ENCODE measurements at places on chromosomes 3 and 15.

- no peak for DNase-seq
These were observed 46.8 kb downstream of the EOMES start for GRCh38 chr3:27675287-27675686.

DNA sequence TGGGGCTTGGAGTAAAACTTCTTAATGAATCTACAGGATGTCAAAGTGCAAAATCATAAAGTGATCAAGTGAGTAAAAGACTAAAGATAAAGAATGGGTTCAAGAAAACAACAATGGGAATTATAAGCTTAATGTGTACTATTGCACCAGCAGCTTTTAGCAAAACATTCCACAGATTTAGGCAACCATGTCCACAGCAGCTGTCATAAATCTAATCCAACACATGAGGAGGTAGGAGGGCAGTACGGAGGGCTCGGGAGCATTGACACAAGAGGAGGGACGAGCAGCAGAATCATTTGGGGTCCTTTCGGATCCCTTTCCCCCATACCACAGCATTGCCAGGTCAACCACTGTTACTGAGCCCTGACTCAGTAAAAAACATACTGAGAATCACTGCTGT, 464.3 kb upstream of the WNT5A start:
- DNase-seq = no peak

DNA sequence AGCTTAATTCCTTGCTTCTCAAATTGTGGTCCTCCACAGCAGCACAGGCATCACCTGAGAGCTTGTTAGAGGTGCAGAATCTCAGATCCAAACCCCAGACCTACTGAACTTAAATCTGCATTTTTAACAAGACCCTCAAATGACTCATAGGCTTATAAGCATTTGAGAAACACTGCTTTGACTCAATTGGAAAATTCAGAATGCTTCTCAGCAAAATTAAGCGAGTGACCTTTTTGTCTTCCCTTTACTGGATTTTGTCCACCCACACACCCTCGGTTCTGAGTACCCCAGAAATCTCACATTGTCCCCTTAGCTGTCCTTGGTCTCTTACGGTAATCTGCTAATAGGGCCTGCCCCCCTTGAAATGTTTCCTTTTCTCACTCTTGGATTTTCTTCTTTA, 17.9 kb downstream of the CD80 start:
- DNase-seq = no peak

DNA sequence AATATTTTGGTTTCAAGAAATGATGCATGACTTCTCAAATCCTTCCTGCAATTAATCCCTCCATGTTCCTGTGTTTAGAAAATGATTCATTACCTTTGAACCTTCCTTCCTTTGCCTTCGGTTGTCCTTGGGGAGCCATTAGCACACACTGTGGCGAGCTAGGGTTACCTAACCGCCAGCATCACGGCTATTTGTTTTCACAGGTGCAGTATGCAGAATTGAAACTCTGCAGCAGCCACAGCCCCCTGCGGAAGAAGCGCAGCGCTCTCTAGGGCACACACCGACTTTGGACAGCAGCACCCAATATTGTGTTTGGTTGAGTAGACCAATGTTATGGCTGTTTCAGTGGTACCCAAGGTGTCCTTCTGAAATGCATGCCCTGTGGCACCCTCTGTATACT, 247.4 kb downstream of the MCTP2 start:
- DNase-seq = no peak

DNA sequence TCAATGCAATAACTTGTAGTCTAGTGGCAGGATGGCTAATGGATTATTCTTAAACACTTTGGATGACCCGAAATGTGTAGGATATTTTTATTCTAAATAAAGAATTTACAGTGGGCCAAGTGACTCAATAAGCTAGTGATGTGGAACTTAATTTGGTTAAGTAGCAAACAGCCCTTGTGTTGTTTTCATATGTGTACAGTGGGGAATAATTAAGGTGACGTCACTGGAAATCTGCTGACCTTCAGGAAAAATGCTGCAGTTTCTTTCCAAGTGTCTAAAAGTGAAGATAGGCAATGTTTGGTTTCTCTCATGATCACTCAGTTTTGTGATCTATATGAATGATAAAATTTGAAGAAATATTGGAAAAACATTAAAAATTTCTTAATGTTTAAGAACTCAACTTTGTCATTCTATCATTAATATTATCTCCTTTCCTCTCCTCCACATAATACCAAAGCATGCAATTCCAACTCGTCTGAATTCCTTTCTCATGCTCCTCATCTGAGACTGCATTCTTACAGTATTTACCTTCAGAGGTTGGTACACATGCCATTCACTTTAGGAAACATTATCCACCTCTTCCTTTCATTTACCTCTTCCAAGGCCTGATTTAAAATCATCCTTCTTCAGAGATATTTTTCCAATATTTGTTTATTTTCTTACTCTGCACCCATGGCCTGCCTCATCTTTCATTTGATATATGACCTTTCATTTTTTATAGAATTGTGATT, 414.6 kb upstream of the ARPP21 start:
- DNase-seq = no peak

GRCh38 chr3:57939775-57940174, 68.4 kb upstream of the FLNB start:
- no peak for DNase-seq

GRCh38 chr3:3633761-3634160, 165.5 kb upstream of the LRRN1 start:
- DNase-seq = no peak

DNA sequence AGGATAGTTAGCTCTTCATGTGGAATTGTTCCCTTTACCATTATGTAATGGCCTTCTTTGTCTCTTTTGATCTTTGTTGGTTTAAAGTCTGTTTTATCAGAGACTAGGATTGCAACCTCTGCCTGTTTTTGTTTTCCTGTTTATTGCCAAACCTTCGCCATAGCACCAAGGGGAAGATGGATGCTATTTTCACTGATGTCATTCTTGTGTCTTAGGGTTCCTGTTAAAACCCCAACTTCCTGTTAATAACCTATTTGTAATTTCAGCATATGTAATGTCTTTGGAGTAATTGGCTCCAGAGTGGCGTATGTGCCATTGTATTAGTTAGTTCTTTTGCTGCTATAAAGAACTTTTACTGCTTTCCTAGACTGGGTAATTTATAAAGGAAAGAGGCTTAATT, 10.8 kb downstream of the SAMMSON start:
- DNase-seq = no peak

- no peak for DNase-seq
These were observed 324.7 kb upstream of the RARB start for GRCh38 chr3:25103391-25103790.

GRCh38 chr15:89586651-89587050, 11.4 kb downstream of the TICRR start:
- DNase-seq = no peak

DNA sequence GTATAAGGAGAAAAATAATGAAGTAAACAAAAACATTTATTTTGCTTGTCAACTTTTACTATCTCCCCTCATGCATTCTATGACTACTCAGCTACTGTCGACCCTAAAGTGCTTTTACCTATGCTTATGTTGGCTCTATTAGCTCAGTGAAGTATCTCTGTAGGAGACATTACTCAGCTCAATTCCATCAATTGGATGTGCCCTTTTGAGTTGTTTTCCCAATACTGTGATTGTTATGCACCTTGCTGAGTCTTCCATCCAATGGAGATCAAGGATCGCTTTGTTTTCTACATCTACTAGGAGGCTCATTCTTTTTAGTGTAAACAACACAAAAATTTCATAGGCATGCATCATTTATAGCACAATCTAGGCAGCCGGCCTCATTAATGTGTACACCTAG, 403.8 kb upstream of the ARL6 start:
- no peak for DNase-seq

DNA sequence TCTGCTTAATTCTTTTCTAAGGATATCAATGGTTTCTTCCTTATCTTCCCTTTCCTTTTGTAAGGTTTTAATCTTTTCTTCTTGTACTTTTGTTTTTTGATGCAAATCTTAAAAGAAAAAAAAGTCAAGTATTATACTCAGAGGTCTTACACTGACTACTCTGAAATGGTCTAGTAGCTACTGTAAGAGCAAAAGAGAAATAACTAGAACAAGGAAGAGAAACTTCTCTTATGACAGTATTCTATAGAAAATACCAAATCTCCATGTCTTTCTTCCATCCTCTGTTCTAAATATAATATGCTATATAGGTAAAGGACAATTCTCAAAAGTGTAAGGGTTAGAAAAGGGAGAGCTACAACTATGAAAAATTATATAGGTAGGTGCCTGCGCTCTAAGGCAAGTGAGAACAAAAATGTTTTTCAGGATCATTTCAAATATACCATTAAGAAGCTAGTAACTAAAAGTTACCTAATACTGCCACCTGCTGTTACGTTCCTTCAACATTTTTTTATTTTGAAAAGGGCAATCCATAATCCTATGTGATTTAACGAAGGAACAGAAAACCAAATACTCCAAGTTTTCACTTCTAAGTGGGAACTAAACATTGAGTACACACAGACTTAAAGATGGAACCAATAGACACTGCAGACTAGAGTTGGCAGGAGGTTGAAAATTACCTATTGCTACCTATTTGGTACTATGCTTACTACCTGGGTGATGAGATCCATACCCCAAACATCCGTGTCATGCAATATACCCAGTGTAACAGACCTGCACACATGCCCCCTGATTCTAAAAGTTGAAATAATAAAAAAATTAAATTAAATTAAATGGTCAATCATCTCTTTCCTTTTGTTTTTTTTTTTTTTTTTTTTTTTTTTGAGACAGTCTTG, 36.7 kb downstream of the CIP2A start:
- peak; percentile 27 for DNase-seq

- no peak for DNase-seq
These were observed 239.4 kb downstream of the ADAMTSL3 start for GRCh38 chr15:83893308-83893707.

GRCh38 chr15:87874896-87875711, 381.4 kb downstream of the NTRK3 start:
- DNase-seq = no peak

DNA sequence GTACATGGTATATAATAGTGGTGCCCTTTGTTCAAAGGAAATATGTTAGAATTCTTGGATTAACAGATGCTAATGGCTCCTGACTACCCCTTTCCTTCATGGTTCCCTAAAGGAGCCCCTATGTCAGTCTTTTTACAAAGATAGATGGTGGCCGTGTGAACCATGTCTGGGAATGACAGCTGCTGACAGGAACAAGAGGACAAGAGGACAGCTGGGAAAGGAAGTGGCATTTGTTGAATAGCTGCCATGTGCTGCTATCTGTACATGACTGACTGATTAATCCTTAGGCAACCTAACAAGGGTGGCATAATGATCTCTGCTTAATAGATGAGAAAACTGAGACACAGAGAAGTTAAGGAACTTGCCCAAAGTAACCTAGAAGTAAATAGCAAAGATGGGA, 321.7 kb downstream of the ZNF621 start:
- no peak for DNase-seq

GRCh38 chr3:157447026-157447694, 10.5 kb downstream of the PTX3 start:
- DNase-seq = no peak

DNA sequence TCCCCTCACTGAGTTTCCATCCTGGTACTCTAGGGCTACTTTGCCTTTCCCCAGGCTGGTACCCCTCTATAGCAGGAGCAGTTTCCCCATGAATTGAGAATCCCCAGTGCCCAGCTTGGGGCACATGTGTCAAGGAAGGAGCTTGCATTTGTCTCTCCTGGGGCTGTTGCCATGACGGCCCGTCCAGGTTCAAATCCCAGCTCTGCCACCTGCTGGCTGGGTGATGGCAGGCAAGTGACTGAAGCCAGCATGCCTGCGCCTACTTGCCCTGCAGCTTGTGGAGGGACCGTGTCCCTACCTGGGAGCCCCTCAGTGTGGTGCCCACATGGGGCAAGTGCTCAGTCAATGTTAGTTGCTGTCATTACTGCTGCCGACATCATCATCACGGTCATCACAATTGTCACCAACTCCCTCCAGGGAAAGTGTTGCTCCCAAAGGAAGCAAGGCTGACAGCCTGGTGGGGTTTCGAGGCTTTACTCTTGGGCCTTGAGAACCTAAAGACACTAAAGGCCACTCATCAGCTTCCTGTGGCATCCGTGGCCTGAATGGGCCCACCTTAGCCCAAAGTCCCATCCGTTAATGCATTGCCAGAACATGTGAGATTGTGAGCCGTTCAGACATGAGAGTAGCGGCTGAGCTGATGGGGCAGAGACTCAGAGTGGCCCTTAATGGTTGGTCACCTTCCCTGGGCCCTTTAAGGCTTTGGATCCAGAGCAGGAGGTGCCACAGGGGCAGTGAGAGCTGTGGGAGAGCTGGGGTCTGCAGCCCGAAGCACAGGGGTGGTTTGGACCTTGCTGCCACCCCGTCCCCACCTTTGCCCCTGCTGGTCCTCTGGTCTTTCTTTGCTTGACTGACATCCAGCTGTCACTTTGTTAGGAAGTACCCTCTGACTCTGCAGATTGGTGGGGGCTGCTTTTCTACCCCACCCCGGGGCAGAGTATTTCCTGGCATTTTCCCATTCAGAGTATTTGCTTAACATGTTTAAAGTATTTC, 144.4 kb downstream of the DNAJB8 start:
- peak; percentile 42 for DNase-seq

GRCh38 chr3:36132214-36132613, 248.1 kb upstream of the STAC start:
- no peak for DNase-seq

- no peak for DNase-seq
These were observed 67.5 kb downstream of the ARIH1 start for GRCh38 chr15:72541674-72542073.

DNA sequence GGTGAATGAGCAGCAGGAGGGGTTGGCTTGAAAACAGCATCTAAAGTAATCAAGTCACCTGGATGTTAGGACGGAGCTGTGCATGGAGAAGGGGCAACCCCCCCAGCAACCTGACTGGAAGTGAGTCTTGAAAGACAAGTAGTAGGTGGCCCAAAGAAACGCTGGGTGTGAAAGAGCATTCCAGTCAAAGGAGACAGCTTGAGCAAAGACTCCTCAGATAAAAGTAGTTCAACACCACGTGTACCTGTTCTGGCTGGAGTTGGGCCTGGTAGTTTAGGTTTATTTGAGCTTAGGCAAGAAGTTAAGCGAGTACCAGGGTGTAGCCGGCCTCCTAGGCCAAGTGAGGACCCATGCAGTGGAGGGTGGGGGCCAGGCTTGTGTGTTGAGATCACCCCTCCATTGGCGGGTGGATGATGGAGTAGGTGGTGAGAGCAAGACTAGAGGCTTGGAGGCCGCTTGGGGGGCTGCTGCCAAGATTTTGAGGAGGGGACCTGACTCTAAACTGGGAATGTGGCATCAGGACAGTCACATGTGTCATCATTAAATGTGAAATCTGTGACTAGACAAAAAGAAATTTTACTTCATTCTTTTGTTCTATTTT, 61.3 kb downstream of the ABHD2 start:
- no peak for DNase-seq

DNA sequence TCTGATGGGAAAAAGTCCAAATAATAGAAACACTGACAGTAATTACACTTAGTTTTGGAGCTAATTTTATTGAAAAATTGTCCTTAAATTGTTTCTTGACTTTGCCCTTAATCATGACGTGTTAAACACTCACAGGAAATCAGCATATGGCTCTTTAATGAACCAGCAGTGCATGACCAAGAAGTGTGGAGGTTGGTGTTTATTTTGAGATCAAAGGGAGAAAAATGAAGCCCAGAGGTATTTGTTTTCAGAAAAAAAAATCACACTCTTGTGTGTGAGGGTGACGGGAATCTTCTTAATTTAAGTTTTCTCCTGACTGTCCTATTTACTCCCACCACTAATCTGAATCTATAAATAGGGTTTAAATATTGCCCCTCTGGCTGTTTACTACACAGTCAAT, 28.8 kb upstream of the SYNM start:
- no peak for DNase-seq
